IMR-90 (cell line): ENCODE measurements at places on chromosomes 3 and 15.

GRCh38 chr3:166052440-166052839 is 215.2 kb upstream of the BCHE start:
- no peak for DNase-seq

GRCh38 chr3:171606151-171606751 is 146.0 kb upstream of the TNIK start:
- DNase-seq = peak; percentile 33

- peak; percentile 65 for DNase-seq
Observed at GRCh38 chr3:104873331-104873730, 493.4 kb upstream of the ALCAM start.

DNA sequence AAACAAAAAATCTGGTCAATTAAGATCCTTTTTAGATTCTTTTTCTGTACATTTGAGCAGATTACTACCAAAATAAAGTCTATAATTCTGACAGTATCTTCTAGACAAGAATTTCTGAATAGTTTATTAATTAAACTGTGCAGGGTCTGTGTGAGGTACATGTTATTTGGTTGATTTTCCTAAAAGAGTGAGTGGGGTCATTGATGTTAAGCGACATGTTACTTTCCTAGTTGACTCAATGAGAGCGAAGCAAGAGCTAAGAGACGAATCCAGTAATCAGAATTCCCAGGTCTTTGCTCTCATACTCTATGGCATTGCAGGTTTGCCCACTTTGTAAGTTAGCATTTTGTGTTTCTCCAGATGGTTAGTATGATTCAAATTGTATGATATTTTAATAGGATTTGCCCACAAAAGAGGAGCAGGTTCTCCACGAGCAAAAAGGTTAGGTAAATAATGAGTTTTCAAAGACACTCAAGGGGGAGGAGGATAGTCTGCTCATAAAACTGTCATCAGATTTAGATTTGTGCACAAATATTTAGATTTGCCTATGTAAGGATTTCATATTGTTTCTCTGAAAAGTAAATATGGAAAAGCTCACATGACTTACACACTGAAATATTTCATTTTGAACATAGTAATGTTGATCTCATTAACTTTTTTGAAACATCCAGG is 217.2 kb upstream of the CGNL1 start:
- DNase-seq = no peak

- DNase-seq = no peak
Observed at GRCh38 chr3:54213907-54214306, 91.6 kb downstream of the CACNA2D3 start.

GRCh38 chr15:27645672-27646071 is 453.4 kb downstream of the OCA2 start:
- no peak for DNase-seq

DNA sequence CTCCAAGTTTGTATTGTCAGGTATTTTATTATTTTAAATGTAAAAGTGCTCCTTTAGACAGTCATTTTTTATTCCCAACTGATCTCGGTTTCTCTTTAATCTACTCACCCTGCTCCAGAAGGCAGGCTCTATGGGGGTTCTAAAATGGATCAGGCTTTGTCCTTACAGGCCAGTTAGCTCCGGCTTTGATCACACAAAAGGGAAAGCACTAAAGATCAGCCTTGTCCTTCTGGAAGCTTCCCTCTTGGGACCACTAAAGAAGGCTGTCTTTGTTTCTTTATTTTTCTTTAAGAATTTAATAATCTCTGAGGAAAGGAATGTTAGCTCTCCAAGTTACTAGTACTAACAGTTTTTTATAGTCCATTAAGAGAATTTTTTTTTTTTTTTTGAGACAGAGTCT is 560.5 kb upstream of the ZNF717 start:
- DNase-seq = no peak

DNA sequence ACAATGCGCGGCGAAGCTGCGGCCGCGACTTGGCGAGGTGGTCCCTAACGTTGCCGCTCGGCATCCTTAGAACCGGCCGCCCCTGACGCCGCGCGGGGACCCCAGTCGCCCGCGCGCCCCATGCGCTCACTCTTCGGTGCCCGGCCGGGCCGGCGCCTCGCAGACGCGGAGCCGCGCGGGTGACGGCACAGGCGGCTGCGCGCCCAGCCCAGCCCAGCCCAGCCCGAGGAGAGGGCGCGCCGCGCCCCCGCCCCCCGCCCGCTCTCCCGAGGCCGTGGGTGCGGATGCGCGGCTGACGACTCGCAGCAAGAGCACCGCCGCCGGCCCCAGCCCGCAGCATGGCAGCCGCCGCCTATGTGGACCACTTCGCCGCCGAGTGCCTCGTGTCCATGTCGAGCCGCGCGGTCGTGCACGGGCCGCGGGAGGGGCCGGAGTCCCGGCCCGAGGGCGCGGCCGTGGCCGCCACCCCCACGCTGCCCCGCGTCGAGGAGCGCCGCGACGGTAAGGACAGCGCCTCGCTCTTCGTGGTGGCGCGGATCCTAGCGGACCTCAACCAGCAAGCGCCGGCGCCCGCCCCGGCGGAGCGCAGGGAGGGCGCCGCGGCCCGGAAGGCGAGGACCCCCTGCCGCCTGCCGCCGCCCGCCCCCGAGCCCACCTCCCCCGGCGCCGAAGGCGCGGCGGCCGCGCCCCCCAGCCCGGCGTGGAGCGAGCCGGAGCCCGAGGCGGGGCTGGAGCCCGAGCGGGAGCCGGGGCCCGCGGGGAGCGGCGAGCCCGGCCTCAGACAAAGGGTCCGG is 437 bp downstream of the KLF13 start:
- peak; percentile 64 for DNase-seq

DNA sequence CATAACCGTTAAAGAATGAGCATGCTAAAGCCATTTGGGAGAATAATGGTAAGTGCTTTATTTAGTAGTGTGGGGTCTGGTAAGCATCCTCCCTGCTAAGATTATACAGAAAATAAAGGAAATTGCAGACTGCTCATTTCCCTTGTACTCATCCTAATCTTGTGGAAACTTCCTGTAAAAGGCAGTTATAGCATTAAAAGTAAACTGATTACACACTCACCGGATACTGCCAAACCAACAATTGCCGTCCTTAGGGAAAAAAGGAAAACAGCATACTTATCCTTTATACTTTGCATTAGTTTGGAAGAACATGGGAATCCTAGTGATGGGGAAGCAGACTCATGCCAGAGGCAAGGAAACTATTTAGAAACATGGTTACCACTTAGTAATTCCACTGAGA is 5.3 kb upstream of the SPRED1 start:
- no peak for DNase-seq

GRCh38 chr3:146585156-146585555 is 20.0 kb downstream of the PLSCR5 start:
- DNase-seq = no peak

- DNase-seq = no peak
Observed at GRCh38 chr3:168514252-168514651, 418.5 kb upstream of the GOLIM4 start.

DNA sequence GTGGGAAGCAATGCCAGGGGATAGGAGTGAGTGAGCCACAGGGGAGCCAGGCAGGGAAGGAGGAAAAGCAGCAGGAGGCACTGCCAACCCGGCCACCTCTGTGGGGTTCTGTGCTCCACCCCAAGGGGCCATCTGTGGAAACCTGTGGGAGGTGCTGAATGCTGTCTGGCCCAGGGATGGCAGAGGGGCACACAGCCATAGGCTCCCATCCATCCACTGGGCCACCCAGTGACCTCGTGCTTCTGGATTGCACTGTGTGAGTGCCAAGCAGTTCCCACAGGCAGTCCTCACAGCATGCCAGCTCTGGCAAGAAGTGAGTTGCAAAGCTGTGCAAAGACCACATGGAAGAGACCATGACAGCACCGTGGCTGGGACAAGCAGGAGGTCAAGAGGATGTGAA is 27.5 kb downstream of the DNAJB8 start:
- peak; percentile 7 for DNase-seq

DNA sequence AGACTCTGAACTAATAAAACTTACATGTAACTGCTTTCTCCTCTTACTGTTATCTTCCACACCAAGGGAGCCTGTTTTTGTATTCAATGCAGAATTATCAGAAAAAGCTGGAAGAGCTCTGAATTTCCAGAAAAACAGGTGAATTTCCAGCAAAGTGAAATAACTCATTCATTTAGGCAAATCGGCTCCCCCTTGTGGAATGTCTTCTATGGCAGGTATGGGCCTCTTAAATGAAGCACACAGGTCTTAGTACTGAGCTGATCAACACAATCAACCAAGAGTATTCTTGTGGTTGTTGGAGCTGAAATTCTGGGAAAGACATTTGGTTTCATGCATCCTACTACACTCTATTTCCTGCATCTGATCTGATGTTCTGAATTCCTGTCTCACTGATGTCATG is 31.0 kb upstream of the PTPRG start:
- peak; percentile 28 for DNase-seq

DNA sequence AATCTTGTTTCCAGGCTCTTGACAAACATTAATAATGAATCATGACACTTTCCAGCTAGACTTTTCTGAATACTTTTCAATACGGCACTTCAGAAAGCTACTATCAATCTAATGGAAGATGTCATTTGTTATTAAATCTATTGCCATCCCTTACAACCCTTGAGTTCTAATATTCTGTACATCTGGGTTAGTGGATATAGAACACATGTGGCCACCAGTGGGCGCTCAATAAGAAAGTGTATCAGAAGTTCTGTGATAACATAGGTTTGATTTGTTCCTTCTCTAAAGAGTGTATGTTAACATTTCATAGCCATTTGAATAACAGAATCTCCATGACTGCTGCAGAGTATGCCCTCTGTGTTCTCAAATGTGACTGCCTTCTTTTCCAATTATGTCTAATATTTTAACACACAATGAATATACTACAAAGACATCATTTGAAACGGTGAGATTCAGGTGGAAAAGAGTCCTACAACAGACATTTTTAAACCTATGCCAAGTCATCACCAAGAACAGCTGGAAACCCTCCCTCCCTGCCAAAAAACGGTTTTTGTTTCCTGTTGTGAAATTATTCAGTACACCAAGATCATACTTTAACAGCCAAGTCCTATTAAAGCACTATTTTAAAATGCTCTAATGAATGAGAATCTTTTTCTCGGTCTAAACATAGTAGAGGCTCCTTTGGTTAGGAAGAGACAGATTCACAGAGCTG is 22.2 kb downstream of the ALDH1A2 start:
- DNase-seq = peak; percentile 39

DNA sequence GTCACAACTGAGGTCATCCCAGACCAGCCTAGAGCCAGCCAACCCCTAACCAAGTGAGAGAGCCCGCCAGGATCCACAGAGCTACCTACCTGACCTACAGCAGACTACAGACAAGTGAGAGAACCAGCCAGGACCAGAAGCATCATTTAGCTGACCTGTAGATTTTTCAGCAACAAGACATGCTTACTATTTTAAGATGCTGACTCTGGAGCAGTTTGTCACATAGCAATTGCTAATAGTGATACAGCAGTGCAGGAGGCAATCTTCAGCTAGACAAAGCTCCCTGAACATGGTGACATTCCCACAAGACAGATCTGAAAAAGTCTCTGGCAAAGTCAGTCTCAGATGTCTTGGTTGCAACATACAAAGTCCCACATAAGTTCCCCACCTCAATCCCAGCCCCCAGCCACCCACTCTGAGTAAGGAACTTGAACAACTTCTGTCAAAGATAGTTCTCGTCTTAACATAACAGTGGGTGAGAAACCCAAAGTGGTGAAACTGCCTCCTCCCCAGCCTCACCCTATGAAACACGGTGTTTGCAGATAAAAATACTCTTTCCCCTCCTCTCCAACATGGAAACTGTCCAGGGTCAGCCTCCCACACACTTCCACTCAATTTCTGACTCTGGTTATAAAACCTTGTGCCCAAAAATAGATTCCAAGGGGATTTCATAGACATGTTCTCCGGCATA is 120.3 kb upstream of the SLC6A11 start:
- no peak for DNase-seq

DNA sequence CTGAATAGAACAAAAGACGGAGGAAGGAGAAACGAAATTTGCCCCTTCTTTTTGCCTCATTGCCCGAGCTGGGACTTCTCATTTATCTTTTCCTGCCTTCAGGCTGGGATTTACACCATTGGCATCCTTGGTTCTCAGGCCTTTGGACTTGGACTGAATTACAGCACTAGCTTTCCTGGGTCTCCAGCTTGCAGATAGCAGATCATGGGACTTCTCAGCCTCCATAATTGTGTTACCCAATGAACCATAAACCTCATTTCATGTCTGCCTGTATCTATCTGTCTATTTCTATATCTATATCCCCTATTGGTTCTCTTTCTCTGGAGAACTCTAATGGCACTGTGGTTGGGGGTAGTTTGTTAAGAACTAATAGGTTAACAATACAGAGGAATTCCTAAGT is 31.5 kb upstream of the CTXND1 start:
- DNase-seq = no peak

- peak; percentile 97 for DNase-seq
Observed at GRCh38 chr15:82093774-82094211, 48.0 kb upstream of the MEX3B start.

GRCh38 chr15:84151205-84151931 is 84.2 kb upstream of the GOLGA6L4 start:
- DNase-seq = no peak

DNA sequence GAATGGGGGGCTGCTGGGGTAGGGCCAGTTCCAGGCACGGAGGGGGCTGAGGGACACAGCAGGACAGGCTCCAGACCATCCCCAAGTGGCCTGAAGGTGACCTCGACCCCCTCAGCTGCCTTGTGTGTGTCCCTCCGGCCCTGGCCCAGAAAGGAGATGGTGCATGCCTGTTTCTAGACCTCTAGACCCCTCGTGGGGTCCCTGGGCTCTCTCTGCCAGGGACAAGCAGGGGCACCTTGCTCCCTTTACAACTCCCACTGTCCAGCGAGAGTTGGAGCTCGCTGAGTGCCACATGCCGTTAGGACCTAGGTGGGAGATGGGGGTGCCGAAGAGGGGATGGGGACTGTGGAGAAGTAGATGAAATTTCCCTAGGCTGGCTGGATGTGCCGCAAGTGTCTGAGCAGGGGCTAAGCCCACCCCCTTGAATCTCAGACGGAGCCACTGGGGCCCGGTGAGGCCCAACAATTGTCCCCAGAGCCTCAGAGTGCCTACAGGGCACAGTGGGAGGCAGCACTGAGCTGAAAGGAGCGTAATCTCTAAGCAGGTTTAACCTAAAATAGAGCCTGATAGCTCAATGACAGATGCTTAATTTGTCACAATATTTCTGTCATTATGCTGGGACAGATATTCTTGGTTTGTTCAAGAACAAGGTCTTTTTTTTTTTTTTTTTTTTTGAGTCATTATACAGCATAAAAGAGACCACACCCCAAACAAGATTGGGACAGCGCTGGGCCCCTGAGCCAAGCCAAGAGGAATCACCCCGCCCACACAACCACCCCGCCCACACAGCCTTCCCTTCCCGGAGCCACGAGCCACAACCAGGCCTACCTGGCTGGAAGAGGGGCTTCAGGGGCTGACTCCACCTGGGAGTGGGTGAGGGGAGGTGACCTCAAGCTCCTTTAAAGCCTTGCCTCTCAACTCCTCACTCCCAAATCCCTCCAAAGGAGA is 23.6 kb upstream of the KLF13 start:
- no peak for DNase-seq
